ENCODE measurements at places on chromosomes 6 and 20.
A peak's percentile ranks its signal among the peaks of the same experiment; 100 is the strongest.

DNA sequence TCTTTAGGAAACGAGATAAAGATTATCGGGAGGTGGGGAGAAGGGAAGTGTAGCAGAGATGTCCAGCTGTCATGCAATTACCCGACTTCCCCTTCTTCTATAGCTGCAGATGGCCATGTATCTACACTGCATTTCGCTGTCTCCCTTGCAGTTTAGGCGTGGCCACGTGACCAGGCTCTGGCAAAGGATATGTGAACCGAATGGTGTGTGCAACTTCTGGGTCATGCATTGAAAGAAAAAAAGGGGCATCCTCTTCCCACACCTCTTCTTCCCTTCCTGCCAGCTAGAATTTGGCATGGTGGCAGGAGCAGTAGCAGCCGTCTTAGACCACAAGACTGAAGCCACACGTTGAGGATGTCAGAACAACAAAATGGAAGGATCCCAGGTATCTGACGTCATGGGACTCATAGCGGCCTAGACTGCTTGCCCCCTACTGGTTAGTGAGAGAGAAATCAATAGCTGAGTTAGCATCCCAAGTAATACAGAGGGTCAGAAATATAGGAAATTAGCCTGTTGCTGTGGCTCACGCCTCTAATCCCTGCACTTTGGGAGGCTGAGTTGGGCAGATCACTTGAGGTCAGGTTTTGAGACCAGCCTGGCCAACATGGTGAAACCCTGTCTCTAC is 32.8 kb downstream of the TCF15 start:
- DNase-seq = no peak

- no peak for DNase-seq
These were observed 76.9 kb downstream of the CD83 start for GRCh38 chr6:14194483-14194882.

DNA sequence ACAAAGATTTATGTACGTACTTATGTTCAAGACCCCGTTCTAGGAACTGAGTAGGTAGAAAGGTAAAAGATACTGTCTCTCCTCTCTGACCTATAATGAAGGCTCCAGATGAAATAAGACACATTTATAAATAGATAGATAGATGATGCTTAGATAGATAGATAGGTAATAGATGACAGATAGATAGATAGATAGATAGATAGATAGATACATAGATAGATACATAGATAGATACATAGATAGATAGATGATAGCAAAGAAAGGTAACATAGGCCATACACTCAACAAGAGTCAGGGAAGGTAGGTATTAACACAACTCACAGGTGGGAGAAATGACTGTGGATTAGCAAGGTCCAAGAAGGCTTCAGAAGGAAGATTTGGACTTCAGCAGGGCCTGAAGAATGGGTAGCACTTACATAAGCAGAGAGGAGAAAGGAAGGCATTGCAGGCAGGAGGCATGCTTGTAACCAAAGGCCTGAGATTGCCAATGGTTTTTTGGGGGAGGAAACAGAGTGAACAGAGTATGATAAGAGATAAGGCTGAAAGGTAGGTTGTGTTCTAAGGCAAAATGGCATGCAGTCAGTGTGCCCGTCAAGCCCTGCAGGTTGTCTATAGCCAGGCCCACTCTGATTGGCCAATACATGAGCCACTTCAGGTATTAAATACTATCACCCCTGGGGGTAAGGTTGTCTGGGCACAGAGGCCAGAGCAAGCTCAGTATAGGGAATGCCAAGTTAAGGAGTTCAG is 7.7 kb upstream of the MYB start:
- DNase-seq = no peak

- DNase-seq = no peak
These were observed 16.1 kb upstream of the VSTM2L start for GRCh38 chr20:37886851-37887297.

DNA sequence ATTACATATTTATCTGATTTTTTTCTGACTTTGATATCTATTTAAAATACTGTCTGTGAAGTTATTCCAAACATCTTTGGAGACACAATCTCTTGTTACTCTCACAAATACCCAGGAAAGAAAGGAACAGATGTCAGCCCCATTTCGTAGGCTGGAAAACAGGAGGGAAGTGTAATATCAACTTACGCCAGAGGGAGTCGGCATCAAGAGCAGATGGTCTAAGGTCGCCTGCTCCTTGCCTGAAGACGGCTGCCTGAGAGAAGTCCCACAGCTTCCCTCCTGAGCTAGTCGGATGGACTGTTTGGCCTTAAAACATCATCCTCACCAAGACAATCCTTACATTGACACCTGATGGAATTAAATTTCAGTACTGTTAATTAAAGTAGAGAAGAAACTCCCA is 13.4 kb downstream of the CST7 start:
- DNase-seq = no peak

DNA sequence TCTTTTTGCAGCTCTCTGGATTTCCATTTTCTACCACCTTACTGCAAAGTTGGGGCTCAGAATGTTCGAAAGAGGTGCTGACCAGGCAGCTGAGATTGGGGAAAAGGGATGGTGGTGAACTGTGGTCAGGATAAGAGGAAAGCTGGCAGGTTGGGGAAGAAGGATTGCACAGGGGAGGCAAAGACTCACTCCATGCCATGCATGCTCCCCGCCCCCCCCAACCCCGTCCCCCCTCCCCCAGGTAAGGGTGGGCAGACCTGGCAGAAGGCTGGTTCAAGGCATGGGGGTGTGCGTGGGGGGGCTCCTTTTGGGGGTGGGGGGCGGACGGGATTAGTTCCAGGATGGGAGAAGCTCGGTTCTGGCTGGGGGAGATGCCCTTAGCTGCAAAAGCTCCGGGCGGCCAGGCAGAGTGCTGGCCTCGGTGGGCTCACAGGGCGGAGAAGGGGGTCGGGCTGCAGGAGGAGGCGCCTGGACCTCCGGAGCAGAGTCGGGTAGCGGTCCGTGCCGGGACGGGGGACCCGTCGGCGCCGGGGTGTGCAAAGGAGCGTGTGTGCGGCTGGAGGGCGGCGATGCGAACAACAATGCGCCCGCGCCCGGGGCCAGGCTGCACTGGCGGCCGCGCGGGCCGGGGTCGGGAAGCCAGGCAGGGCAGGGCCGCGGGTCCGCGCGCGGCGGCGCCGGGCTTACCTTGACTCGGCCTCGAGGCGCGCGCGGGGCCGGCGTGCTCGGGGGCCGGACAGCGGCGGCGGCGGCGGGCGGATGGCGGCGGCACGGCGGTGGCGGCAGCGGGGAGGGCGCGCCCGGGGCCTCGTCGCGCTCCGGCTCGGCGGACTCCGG is 880 bp downstream of the ADNP start:
- no peak for DNase-seq

- no peak for DNase-seq
These were observed 30.5 kb upstream of the AKAP12 start for GRCh38 chr6:151209071-151209831.

DNA sequence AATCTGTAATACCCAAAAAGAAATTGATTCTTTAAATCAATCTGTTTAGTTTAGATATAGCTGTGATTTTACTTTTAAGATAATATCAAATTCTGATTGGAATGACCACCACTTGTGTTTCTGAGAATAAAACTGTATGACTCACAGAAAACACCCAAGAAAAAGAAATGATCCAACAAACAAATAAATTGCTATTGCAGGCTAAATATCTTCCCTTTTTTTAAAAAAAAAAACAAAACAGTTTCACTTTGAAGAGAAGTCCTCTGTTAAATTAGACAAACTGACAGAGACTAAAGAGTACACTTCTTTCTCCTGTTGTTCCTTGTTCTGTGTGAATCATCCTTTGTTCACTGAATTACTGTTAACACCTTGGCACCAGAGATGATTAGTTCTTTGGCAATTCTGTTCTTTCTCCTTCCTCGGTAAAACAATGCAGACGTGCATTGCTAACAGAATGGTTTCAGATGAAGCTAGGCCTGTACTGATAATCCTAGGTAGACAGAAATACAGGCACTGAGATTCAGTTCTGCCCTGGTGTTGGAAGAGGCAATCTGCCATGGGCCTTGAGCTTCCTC is 895.2 kb upstream of the CITED2 start:
- peak; percentile 5 for DNase-seq

DNA sequence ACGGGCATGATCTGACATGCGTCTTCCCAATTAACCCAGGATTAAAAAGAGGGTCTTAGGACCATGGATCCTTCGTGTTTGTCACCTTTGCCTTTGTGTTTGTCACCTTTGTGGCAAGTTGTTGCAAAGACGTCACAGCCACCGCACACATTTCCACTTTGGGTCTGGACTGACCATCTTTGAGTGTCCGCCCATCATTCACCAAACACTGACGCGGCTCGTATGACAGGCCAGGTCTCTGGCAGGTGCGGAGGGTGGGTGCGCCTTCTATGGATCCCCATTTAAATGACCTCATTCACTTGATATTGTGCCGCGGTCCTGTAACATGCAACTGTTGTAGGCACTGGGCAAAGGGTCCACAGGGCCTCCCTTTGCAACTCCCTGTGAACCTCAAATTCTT is 404.1 kb downstream of the TAF4 start:
- DNase-seq = no peak

GRCh38 chr20:63206878-63207277 is 9.1 kb downstream of the YTHDF1 start:
- no peak for DNase-seq

All from inflammatory macrophage treated with lipopolysaccharide for 1 hour (primary cell).